ENCODE measurements at places on chromosomes 7 and 10.

DNA sequence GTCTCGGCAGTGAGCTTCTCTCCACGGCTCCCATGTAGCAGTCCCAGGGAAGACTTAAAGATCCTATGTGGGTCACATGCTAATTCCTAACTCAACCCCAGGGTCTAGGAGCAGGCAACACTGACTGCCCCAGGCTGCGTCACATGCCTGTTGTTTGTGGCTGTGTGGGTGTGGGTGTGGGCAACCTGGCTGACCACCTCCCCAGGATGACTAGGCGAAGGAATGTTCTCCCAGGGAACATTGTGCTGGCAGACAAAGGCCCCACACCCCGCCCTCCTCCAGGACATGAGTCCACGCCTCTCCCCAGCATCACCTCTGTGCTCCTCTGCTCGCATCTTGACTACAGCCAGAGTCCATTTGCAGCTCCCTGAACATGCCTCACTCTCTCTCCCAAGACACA, 30.3 kb downstream of the SLC29A3 start:
- DNase-seq, result no peak

DNA sequence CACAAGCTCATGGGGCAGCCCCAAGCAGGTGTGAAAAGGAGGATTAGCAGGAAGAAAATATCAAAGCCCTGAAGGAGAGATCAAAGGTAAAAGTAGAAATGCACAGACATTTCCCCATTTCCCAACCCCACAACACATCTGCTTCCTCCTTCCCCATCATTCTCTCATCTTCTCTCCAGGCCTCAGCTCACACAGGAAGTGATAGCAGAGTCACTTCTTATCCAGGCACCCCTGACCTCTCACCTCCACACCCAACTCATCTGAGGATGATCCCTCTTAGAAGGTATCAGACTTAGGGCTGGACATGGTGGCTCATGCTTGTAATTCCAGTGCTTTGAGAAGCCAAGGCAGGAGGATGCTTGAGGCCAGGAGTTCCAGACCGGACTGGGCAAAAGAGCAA, 18.2 kb upstream of the GJC3 start:
- no peak for DNase-seq

- no peak for DNase-seq
Measured at GRCh38 chr7:142447762-142448161, 189.9 kb upstream of the PRSS58 start.

GRCh38 chr10:36577126-36577525, 548.3 kb upstream of the ANKRD30A start:
- DNase-seq, result no peak

DNA sequence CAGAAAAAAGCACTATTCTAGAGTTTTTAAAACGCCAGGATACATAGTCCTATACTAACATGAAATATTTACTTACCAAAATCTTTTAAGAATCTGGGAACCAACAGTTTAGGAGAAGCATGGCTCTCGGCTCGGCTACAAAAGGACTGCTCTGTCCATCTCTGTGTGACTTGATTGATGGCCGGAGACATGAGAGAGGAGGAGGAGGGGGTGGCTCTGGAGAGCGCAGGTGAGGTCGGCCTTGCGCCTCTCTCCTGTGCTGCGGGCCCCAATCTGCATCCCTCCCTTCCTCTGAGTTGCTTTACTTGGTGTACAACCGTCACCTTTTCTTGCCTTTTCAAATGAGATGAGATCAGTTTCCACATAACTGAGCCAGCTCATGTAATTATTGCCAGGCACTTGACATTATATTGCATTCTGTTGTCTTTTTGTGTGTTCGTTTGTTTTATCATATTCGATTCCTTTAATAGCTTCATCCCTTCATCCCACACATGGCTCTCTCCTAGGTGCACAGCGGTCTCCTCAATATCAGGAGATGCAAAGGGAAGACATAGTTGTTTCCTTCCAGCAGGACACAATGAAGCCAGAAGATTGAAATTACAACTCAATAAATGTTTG, 87.8 kb upstream of the KLF6 start:
- DNase-seq, result no peak

DNA sequence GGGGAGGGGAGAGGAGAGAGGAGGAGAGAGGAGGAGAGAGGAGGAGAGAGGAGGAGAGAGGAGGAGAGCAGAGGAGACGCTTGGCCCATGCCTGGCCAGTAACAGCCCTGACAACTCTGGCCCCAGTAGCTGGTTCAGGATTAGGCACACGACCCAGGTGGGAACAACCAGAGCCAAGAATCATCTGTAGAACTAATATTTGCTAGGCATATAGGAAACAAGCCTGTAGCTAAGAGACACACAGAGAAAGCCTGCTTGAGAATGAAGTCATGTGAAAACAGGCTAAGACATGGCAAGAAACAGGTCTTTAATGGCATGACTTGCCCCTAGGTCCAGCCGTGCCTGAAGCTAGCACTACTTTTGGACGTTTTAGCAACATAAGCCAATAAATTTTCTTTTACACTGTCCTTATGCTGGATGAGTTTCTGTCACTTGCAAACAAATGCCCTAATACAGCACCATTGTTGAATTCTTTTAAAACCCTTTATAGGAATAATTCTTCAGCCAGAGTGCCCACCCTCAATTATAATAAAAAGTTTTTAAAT, 17.5 kb downstream of the OSBPL3 start:
- no peak for DNase-seq

- no peak for DNase-seq
Measured at GRCh38 chr10:88545359-88545758, 37.8 kb downstream of the RNLS start.

DNA sequence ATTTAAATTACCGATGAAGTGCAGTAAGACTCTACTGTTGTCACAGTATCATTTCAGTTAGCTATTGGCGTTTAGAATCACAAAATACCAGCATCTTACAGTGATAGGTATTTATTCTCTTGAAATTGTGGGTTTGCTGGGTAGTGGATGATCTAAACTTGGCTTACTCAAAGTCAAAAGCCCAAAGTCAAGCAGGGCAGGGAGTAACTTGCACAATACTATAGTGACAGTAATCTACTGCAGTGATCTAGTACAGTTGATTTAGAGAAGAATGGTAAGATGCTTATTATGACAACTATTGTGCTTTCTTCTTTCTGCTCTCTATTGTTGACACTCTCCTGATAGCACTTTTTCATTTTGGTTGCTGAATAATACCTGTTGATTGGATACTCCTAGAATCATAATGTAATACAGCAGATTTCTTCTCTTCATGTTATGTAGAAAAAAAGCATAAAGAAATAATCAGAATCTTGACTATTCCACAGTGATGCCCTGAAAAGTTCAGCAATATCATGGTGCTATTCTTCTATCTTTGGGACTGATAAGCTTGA, 10.0 kb downstream of the BTRC start:
- no peak for DNase-seq

DNA sequence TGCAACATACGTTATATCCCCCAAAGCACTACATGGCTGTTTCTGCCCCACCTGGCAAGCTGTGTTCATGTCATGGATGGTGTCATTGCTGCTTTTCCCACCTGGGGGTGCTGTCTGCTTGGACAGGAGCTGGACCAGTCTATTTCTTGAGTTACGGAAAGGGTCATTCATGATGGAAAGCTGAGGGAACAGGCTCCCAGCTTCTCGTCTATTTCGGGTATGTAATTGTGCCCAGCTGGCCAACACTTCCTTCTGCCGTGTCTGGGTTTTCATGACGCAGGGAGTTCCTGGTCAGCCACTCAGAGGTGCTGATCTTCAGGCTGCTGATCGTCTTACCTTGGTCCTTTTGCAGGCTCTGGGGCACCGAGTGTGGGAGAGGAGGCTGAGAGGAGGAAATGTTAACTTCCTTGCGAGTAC, 8.6 kb downstream of the BTBD16 start:
- DNase-seq, result no peak
